H9 (cell line): ENCODE measurements at places on chromosomes 3 and 15.

- DNase-seq = no peak
Measured at GRCh38 chr15:39491886-39492490, 88.9 kb upstream of the THBS1 start.

DNA sequence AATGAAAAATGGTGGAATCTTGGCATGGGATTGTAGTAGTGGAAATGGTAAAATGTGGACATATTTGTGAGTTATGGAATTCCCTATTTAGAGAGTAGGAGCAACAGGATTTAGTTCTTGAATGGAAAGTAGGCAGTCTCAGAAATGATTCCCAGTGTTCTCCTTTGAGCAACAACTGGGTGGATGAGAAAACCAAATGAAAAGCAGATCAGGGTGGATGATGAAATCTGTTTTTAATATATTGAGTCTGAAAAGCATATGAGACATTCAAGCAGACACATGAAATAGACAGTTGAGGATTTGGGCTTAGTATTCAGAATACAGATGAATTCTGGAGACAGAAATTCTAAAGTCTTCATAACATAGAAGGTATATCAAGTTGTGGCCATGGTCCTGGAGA, 451.3 kb downstream of the LPP start:
- DNase-seq = no peak

DNA sequence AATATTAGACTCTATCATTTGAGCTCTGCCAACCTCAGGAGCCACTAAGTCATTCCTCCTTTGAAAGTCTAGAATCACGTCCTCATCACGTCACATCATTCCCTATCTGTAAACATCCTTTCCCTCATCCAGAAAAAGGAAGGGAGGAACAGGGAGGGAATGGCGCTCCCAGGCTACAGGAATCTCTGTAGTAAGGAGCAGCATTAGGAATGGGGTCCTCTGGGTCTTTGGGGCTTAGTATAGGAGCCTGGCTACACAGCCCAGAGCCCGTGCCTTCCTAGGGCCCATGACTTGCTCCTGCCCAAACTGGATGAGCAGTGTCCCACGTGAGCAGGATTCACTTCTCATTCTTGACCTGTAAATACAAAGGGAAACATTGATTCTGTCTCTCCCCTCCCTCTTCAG, 1.6 kb downstream of the TAGLN3 start:
- no peak for DNase-seq

DNA sequence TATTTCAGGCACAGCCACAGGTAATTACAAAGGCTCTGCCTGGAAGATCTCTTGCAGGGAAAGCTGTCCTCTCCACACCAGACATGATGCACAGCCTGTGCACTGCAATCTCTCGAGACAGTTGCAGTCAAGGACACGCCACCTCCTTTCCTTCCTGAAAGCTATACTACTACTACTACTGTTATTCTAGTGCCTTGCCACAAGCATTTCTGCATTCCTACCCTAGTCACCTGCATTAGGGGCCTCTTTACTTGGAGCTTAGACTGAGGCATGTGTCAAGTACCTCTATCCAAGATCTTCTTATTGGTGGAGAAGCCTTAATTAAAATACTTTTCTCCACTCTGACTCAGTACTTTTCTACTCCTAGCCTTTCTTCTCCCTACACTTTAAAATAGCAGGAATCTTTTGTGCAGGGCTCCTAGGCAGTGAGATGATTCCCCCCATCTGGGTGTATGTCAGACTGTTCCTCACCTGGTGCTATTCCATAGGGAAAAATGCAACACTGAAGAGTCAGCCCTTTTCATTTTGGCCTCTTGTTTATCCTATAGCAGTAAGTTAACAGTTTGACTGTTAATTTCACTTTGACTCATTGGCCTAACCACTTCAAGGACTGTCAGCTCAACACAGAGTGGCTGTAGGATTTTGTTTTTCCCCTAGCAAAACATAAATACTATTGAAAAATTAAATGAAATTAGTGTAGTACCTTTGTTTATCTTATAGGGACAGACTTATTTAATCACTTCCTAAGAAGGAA, 78.9 kb downstream of the ESYT3 start:
- no peak for DNase-seq

DNA sequence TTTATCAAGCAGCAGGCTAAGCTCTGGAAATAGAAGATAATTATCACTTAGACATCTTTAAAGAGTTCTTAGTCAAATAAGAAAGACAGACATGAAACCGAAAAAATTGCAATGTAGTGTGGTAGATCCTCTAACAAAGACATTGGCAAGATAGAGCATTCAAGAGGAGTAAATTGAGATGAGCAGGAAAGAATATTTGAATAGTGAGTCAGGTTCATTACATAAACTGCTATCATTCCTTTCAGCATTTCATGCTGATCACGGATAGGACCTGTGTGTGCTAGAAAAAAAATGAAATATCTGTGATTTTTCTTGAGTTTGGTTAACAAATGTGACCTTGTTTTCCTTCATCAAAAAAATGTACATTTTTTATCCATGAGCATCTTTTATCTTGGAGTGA, 460.9 kb downstream of the OTOL1 start:
- no peak for DNase-seq

GRCh38 chr15:61598655-61599054, 369.6 kb upstream of the RORA start:
- no peak for DNase-seq
